ENCODE measurements at places on chromosomes 16 and 17.

GRCh38 chr17:79833110-79833450 is 6.2 kb downstream of the CBX4 start:
- no peak for DNase-seq

GRCh38 chr16:52874042-52874441 is 178.7 kb downstream of the CHD9NB start:
- DNase-seq = no peak

DNA sequence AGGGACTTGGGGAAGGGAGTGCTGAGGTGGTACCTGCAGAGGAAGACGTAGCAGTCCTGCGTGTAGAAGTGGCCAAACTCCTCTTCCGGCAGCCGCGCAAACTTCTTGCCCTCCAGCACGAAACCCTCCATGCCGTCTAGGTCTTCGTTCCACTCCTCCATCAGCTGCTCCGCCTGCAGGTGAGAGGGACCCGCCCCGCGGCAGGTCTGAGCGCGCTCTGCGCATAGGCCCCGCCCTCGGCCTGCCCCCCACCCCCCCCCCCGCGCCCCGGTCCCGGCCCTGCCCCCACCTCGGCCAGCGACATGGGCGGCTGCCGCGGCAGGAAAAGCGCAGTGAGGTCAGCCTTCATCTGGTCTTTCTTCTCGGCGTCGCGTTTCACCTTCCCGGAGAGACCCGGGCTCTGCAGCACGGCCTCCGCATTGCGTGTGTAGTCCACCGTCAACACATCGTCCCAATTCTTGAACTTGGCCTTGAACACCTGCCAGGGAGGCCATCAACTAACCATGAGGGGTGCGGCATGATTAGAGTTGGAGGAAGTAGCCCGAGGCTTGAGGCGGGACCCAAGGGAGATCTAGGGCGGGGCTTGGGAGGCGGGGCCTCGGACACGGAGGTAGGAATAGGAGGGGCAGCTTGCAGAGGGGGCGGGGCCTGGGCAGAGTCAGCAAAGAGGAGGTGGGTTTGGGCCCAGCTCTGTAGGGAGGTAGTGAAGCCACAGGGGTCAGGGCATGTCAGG is 11.5 kb downstream of the FLII start:
- no peak for DNase-seq

DNA sequence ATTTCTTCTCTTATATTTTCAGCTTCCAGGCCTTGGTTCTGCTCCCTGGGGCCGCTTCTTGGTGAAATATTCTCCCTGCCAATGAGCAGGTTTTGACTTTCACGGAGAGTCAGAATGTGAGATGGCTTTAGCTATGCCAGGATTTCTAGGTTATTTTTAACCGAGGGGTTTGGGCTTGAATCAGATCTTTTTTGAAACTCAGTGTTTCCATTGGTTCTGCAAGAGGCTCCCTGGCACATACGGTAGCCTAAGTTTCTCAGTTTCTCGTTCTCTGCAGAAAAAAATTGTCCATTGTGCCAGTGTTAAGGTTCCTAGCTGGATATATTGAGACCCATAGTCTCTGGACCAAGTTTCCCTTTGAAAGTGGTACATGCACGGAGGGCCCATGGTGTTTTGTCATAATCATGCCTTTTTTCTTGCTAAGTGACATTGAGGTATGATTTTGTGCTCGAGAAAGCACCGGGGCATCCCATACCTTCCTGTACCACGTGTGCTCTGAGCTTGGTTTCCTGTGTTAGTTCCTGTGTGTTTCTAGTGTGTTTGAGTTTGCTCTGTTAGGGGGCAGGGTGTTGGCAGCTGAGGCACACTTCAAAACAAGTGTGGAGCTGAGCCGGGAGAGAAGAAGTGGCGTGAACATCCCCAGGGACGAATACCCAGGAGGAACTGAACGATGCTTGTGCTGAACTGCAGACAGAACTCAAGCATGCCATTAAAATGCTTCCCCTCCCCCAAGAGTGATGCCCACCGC is 127.2 kb downstream of the HS3ST3B1 start:
- peak; percentile 21 for DNase-seq

DNA sequence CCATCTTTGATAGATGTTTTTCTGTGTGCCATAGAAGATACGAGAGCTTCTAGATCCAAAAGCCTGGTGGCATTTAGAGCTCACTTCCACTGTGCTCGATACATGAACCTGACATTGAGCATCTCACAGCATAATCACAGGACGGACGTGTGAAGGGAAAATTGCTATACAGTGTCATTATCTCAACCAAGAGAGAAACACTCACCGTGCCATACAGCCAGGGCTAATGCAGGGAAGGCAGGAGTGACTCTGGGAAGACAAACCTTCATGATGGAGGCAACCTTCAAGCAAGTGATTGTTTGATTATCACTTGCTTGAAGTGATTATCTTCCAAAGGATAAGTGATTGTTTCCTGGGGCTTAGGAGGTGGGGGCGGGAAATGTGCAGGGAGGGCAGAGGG is 218.2 kb upstream of the HSBP1 start:
- DNase-seq = no peak

- DNase-seq = no peak
Observed at GRCh38 chr17:82615084-82616020, 32.9 kb downstream of the WDR45B start.

DNA sequence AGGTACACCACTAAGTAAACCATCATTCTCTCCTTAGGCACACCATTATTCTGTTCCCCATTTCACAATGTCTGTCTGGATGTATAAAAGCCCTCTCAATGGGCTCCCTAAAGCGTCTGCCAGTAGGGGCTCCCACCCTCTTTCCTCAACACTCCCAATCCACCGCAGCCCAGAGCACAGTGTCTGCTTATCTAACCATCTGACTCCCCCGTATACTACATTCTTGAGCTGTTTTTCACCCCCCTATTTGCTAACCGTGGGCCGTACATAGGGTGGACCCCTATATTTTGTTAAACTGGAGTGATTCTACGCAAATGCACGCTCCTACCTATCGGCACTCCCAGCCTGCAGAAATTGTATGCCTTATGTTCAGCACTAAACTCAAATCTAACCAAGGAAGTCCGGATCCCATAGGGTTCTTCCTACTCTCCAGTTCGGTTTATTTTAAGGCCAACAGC is 685 bp upstream of the PSMD3 start:
- DNase-seq = no peak

GRCh38 chr17:43410557-43411368 is 12.0 kb downstream of the ARL4D start:
- no peak for DNase-seq

- no peak for DNase-seq
Observed at GRCh38 chr17:2804912-2805311, 8.7 kb downstream of the RAP1GAP2 start.

GRCh38 chr17:909642-910323 is 69.8 kb downstream of the NXN start:
- no peak for DNase-seq

GRCh38 chr17:17077861-17078732 is 35.8 kb downstream of the MPRIP start:
- DNase-seq = no peak

- no peak for DNase-seq
Observed at GRCh38 chr17:28473542-28473941, at the start of gene SLC13A2. SLC13A2 (plus strand) TSS chr17:28473644; CDS start chr17:28473713, 69 bp downstream.

- DNase-seq = no peak
Observed at GRCh38 chr16:9302072-9302471, 210.6 kb downstream of the HAPSTR1 start.

- DNase-seq = no peak
Observed at GRCh38 chr17:78589885-78590284, 12.7 kb upstream of the DNAH17 start.

GRCh38 chr17:60352569-60352968 is 39.4 kb downstream of the USP32 start:
- no peak for DNase-seq

DNA sequence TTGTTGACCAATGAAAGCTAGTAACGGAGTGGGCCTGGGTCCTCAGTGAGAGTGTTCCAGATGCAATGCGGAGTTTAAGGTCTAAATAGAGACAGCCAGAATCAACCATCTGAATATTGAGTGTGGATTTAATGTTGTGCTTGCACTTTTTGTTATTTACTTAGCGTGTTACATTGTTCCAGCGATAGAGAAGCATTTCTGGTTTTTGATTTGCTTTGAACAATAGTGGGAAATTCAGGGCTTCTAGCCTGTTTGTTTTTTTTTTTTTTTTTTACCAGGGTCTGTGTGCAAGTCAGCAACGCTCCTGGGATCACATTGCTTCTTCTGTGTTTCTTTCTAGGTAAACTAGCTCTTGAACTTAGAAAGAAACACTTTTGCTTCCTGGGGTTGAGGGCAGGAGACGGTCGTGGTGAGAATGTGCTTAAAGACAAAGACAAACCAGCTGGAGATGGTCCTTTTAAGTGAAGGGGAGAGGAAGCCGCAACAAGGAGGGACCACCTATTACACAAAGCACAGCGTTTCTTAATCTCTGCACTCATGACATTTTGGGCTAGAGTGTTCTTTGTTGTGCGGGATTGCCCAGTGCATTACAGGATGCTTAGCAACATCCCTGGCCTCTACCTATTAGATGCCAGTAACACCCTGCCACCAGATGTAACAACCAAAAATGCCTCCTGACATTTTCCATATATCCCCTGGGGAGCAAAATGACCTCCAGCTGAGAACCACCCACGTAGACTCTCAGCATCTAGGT is 119.2 kb downstream of the MAP2K6 start:
- DNase-seq = no peak

- no peak for DNase-seq
Observed at GRCh38 chr16:30637944-30638343, 12.8 kb upstream of the PRR14 start.

GRCh38 chr16:49599704-49600103 is 226.1 kb downstream of the C16orf78 start:
- no peak for DNase-seq

All from activated CD4-positive, alpha-beta T cell treated with anti-CD3 and anti-CD28 coated beads, Interleukin-2, amount 50 U/mL, for 1 hour (primary cell).